ENCODE measurements at places on chromosomes 7 and 10.

DNA sequence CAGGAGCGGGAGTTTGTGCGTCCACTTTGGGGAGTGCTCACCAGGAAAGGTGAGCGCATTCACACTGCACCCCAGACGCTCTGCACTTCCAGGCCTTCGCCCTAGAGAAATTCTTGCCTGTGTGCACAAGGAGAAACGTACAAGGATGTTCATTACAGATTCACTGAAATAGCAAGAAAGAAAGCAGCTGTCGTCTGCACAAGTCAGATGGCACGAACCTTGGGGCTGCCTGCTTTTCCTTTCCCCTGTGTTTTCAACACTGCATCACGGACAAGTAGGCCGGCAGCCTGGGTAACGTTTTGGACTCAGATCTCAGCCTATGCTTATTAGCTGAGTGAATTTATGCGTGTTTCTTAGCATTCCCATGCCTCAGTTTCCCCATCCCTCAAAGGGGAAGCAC, 546.8 kb upstream of the FOXK1 start:
- no peak for DNase-seq

DNA sequence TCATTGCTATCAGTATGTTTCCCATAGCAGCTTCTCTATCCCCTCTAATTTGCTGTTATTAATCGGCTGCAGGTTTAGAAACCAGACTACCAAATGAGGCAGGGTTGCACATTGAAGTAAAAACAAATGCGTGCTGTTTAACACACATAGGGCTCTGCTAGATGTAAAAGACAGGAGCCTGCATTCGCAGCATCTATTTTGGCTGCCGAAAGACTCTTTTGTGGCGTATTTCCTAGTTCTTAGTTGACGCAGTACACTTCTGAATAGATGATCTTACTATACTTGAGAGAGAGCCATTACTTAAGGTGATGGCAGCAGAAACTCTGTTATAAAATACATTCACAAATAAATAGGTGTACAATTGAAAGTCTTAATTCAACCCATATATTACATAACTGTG, 21.4 kb downstream of the SGCE start:
- DNase-seq = no peak

DNA sequence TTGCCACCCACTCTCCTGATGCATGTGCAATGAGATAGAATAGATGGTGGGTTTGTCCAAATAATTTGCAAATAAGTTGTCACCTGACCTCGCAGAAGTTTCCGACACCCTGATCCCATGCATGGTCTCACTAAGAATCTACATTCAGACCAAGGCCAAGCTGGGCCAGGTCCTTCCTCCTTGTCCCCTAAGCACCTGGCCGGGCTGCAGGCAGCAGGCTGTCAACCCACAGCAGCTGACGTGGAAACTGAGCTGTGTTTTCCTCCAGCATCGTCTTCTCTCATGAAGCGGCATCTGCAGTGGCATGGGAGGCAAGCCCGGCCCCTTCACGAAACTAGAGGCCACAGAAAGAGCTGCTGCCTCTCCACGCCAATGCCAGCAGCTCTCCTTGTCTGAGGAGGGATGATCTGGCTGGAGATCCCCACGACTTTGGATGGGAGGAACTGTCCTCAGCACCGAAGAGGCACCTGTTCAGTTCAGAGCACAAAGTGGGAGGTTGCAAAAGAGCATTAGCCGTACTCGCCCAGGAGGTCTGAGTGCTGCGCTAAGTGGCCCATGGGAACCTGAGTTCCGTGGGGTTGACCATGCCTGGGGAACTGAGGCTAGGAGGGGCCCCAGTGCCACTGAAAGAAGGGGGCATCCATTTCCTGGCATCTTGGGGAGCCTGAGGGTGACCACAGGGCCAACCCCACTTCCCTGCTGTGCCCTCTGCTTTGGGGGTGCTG, 110.5 kb upstream of the INSIG1 start:
- DNase-seq = no peak

GRCh38 chr10:17226891-17227303, 1.1 kb upstream of the VIM start:
- no peak for DNase-seq

DNA sequence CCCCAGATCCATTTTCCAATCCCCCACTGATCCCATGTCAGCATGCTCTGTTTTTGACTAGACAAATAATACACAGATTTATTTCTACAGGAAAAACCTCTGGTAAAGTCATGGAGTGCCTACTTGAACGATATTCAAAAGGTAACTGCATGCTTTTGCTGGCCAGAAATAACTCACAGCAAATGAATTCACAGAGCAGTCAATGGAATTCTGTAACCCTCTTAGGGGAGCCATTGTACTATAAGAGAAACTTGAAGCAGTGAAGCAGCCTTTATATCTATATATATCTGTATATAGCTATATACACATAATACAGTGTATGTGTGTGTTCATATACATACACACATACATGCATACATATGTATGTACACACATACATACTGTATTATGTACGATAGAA, 29.0 kb upstream of the MEOX2 start:
- no peak for DNase-seq

DNA sequence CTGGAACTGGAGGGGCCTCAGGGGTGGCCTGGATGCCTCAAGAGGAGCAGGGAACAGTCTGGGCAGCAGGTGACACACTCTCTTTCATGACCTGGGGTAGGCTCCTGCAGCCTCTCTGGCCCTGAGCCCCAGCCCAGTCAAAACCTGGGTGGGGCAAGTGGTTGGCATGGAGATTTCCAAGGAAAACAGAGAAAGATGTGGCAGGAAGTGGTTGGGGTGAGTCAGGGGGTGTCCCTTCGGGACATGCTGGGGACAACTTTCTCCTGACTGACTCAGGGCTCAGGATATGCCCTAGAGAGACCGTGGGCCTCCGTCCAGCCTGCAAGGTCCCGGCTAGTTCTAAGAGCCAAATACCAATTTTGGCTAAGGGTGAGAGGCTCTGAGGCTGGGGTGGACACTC, 2.9 kb downstream of the AQP1 start:
- DNase-seq = no peak

GRCh38 chr10:128064970-128065580, 61.1 kb downstream of the MKI67 start:
- DNase-seq = no peak

DNA sequence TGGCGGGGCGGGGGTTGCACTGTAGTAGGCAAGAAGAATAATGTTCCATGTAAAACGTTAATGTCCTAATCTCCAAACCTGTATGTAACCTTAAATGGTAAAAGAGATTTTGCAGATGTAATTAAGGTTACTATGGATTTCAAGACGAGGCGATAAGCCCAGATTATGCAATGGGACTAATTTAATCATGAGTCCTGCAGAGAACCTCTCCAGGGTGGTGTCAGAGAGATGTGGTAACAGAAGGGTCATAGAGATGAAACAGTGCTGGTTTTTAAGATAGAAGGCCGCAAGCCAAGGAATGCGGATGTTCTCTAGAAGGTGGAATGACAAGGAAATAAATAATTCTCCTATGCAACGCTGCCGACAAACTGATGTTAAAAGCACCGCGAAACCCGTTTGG, 57.1 kb downstream of the UBE3C start:
- DNase-seq = no peak
